ENCODE measurements at places on chromosomes 5 and 9.

DNA sequence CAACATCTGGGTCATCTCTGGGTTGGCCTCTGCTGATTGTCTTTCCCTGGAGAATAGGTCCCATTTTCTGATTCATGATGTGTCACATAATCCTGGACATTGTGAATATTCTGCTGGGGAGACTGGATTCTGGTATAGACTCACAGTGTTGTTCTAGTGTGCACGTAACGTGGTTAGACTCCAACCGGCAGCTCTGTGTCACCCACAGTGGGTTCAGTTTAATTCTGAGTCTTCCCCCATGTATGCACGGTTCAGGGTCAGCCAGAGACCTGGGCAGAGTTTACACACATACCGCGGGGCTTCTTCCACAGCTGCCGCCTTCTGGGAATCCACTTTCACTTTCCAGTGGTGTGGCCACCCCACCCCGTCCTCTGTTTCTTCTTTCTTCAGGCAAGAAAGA is 38.0 kb upstream of the LRRC14B start:
- no peak for DNase-seq

GRCh38 chr5:82760856-82761255 is 316.3 kb downstream of the TMEM167A start:
- DNase-seq = no peak

GRCh38 chr9:124286292-124286931 is 28.7 kb downstream of the NEK6 start:
- peak; percentile 70 for DNase-seq

GRCh38 chr9:113376634-113377567 is at the start of gene HDHD3:
TSS of gene HDHD3 (minus strand) at chr9:113376986. CDS start at chr9:113374354, 2,632 bp downstream.
- DNase-seq = peak; percentile 76

- no peak for DNase-seq
Measured at GRCh38 chr5:71872311-71872864, 153.3 kb downstream of the CARTPT start.

DNA sequence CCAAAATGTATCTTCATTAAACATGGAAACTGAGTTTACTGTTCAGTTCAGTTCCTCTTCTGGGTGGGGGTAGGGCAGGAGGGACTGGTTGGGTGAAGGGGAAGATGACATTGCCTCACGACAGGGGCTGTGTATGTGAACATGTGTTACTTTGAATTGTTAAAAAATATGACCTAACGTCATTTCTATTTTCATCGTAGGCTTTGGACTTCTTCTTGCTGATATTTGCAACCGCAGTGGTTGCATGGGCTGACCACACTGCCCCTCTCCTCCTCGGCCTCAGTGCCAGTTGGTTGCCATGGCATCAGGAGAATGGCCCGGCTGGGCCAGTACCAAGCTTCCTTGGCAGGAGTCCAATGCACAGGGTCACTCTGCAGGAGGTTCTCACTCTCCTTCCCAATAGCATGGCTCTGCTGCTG is 41.5 kb downstream of the HACD4 start:
- peak; percentile 81 for DNase-seq

GRCh38 chr5:90915393-90915792 is 356.8 kb downstream of the ADGRV1 start:
- DNase-seq = no peak

DNA sequence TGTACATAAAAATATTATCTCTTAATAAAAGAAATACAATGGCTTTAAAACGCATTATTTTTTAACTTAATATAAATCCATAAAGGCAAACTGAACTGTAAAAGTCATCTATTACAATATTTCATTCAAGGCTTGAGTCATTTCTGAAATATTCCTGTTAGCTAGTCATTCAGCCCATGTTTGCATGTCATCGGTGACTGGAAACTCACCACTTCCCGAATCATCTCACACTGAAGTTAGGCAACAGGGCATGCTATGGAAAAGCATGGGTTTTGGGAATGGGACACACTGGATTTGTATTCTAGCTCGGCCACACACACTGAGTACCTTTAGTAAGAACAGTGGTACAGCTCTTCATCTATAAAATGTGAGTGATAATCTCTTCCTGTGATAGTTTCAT is 691.1 kb upstream of the C9orf72 start:
- no peak for DNase-seq

DNA sequence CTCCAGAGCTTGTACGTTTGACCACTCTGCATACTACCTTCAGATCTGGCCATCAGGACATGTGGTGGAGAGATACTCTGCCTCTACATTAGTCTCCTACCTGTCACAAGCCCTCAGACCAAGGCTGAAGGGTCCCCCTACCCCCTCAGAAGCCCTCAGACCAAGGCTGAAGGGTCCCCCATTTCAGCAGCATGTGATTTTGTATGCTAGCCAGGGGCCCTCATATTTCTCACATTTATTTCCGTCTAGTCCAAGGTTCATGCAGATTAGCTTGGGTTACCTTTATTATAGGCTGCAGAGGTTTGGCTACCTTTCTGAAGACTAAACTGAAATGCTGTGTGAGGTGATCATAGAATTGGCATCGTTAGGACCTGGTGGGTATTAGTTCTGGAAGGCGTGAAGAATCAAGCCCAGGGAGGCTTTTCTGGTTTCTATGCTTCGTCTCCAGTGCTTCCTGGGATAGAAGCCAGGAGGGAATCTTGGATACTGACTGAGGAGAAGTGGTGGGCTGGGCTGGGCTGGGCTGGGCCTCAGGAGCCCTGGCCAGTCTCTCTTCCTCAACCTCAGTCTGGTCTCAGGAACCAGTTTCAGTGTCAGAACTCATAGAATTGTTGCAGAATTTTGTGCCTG is 2.8 kb downstream of the SMIM32 start:
- DNase-seq = no peak

DNA sequence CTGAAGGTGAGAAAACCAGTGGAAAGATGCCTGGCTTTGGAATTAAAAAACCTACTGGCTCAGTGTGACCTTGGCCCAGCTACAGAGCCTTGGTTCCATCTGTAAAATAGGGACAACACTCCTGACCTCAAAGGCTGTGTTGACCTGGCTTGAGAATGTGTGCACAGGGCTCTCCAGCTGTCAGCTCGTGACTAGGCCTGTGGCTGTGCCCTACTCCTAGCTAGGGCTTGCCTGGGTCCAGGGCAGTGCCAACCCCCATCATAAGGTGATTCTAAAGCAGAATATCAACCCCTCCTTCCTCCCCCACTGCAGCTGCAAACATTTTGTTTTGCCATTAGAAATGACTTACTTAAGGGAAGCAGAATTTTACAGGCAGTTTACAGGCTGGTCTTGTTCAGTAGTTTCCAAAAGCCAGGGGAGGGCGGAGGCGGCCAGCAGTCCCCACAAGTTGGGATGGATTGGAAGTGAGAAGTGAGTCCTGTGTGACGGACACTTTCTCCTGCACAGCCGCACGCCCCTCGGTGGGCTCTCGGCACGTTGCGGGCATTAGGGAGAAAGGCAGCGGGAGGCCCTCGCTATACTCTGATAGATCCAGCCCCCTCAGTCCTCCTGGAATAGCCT is 7.3 kb downstream of the PITX1 start:
- DNase-seq = no peak

- no peak for DNase-seq
Measured at GRCh38 chr5:32022638-32023037, 151.5 kb downstream of the GOLPH3 start.

DNA sequence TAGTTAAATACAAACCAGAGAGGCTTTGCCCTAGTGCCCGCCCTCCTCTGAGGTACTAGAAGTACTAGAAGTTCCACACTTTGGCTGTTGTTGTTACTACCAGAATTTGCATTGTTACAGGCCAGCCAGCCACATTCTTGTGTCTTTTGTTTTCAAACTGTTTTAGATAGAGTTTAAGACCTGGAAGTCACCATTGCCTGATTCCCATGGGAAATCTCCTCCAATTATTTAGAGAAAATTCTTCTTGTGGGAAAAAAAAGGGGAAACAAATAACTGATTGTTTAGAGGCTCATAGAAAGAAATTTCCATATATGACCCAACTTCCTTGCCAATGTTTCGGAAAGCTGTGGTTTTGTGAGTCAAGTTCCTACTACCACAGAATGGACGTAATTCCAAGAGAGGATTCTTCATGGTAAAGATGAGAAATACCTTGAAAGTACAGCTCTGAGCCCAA is 252.2 kb downstream of the GOLPH3 start:
- DNase-seq = no peak

DNA sequence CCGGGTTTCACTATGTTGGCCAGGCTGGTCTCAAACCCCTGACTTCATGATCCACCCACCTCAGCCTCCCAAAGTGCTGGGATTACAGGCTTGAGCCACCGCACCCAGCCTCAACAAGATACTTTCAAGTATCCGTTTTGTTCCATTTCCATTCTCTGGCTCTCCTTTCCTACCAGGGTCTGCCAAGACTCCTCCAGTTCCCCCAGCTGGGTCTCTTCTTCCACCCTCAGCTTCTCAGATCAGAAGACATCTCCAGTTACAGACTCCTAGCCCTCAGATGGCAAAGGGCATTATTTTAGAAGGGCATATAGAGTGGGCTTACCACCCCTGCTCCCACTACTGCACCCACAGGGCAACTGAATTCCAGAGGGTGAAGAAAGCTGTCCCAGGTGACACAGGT is 1.5 kb upstream of the PDGFRB start:
- DNase-seq = no peak

DNA sequence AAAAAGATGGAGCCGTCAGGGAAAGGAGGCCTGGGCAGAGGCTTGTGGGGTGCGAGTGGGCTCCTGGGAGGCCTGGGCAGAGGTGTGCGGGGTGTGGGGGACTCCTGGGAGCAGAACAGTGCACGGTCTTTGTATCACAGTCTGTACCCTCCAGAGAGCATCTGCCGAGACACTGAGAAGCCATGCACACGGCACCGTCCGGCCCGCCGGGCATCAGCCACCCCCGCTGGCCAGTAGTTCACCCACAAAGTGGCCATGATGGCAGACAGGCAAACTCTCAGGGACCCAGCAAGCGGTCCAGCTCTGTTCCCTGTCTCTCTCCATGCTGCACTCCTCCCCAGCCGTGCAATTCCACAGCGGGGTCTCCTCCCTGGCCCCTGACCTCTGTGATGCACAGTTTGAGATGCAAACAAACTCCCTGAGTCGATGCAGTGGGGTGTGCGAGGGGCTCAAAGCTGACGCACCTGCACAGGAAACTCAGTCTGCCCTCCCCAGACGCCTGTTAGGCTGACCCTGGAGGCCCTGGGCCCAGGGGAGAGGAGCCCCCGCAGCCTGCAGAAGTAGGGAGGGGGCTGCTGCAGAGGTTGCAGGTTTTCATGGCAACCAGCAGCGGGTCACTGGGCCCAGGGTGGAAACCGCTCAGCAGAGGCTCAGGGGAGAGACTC is 9.1 kb upstream of the GPSM1 start:
- no peak for DNase-seq

- no peak for DNase-seq
Measured at GRCh38 chr9:98142925-98143481, 24.0 kb upstream of the TRIM14 start.

DNA sequence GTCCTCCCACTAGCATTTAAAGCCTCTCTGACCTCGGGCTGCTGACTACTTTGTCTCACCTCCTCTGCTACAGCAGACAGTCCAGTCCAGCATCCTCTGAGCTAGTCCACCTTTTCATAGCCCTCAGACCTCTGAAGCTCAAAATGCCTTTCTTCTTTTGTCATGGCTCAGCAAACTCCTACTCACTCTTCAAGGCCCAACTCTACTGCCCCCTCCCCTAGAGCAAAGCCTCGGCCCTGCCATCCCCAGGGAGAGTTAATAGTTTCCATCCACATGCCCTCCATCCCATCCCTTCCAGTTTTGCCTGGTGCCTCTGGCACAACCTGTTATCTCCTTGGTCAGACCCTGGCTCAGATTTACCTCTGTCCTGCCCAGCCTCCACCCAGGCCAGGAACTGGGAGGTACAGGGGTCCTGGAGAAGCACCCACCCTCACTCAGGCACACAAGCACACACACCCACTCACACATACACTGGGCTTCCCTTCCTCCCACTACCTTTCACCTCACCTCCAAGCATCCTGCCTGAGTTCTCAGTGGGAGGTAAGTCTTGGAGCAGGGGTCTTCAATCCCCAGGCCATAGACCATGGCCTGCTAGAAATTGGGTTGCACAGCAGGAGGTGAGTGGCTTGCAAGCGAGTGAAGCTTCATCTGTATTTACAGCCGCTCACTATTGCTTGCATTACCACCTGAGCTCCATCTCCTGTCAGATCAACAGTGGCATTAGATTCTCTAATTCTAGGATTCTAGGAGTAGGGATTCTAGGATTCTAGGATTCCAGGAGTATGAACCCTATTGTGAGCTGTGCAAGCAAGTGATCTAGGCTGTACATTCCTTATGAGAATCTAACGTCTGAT is 18.1 kb downstream of the PDLIM4 start:
- DNase-seq = no peak

DNA sequence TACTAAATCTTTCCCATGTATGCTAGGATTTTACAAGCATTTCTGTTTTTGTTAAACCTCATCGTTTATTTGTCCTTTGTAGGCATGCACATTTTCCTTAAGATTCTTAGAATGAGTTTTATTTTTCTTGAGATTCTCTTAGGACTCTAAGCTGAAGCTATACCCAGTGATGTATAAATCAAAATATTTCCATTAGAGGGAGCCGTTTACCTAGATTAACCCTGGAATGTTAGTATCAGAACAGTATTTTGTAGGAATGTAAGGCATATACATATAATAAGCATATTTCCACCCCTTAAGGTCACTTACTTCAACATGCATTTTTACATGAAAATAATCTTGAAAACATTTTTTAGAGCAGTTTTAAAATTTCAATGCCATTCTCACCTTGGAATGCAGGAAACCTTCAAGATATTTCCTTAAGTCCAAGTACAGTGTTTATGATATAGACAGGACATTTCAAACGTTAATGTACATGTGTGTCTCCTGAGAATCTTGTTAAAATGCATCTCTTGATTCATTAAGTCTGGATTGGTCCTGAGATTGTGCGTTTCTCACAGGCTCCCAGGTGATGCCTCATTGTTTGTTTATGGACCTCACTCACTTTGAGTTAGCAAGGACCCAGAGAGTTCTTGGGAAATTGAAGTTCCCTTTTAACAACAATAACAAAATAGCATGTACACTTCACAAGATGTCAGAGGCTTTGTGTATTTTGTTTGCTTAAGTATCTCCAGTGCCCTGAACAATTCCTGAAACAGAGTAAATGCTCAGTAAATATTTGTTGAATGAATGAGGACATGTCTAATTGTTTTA is 34.9 kb upstream of the FCHO2 start:
- peak; percentile 48 for DNase-seq

- DNase-seq = peak; percentile 28
Measured at GRCh38 chr9:109969011-109969410, 189.0 kb downstream of the PALM2AKAP2 start.
